D721Med (cell line): ENCODE measurements at places on chromosomes 12 and 14.

GRCh38 chr12:32146074-32146873 lies 39.6 kb downstream of the BICD1 start:
- no peak for DNase-seq

- DNase-seq, result no peak
Observed at GRCh38 chr12:69388371-69388770, 28.8 kb downstream of the YEATS4 start.

GRCh38 chr12:4962539-4963486 lies 53.1 kb downstream of the KCNA1 start:
- no peak for DNase-seq

GRCh38 chr14:87264272-87264785 lies 728.7 kb downstream of the GALC start:
- no peak for DNase-seq

GRCh38 chr12:111596985-111597830 lies 1.9 kb downstream of the ATXN2 start:
- DNase-seq, result no peak

GRCh38 chr12:31586728-31587127 lies 4.2 kb downstream of the DENND5B start:
- DNase-seq, result no peak

DNA sequence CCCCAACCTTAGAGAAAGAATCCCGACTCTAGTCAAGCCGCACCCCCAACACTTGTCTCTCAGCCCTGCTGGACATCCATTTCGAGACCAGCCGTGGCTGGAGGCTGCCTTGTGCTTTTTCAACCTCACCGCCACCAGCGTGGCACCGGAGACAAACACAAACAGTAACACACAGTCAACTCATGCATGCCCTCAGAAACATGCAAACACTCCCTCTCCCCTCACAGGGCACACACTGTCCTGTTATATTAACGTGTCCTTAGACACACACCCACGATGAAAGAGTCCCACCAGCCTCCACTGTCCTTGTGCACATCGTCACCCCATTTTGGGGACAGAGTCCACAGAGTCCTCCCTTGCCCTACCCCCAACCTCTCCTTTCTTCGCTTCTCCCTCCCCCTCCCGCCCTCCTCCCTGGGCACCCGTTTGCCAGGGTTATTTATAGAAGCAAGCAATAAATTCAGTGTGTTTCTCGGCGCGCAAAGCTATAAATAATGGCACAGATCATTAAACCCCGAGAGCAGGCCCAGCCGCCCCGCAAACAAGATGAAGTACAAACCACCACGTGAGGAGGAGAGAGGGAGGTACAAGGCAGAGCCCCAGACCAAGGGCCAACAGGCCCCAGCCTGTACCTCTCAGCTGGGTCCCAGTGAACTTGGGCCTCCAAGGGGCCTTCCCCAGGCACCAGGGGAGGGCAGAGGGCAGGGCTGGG lies 27.9 kb downstream of the SMUG1 start:
- no peak for DNase-seq

- DNase-seq, result no peak
Observed at GRCh38 chr14:50363714-50364111, 33.0 kb downstream of the CDKL1 start.
